ENCODE measurements at places on chromosomes 3 and 15.
A peak's percentile ranks its signal among the peaks of the same experiment; 100 is the strongest.

DNA sequence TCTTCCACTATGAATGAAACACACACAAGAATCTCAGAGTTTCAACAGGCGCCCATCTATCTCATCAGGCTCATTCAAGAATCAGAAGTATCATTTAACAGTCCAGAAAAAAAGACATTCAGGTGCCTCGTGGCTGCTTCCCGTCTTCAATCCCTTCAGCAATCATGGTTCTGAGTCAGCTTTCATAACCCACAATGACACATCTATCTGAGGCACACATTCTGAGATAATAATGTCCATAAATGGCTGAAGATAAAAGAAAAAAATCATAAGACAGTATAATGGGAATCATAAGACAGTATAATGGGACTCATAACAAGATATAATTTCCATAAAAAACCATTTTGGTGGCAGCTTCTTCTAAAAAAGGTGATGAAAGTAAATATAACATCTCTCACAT is 52.4 kb downstream of the TNIK start:
- DNase-seq: no peak

- no peak for DNase-seq
These were observed 242.6 kb upstream of the TPRG1 start for GRCh38 chr3:188929137-188929536.

GRCh38 chr3:53658613-53659193 is 164.3 kb downstream of the CACNA1D start:
- no peak for DNase-seq

- no peak for DNase-seq
These were observed 8.7 kb downstream of the ISG20 start for GRCh38 chr15:88647351-88648105.

DNA sequence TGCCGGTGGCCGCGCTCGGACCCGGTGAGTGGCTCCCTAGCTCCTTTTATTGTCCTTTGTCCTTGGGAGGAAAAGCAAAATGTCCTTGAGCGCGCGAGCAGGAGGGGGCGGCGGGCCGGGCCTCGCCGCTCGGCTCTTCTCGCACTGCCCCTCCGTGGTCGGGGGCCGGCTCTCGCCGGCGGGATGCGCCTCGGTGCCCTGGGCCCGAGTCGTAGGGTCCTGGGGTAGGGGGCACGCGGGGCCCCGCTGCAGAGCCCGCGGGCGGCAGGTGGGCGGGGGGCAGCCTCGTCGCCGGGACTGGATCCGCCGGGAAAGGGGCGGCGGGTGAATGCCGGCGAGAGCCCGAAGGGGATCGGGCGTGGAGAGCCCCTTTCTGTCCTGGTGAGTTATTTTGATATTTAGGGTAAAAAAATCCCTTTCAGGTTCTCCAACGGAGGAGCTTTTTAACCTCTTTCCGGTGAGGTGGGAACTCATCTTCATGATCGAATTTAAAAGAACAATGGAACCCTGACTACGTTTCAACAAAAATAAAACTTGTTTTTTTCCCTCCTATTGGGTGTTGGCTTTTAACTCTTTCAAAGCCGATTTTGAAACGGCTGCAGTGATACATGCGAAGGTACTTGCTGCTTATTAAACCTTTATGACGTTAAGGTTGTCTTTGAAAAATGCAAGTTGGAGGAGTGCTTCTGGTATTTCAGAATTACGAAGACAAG is 16.8 kb upstream of the CHD2 start:
- no peak for DNase-seq

- no peak for DNase-seq
These were observed 135.5 kb upstream of the RARB start for GRCh38 chr3:25292595-25292994.

DNA sequence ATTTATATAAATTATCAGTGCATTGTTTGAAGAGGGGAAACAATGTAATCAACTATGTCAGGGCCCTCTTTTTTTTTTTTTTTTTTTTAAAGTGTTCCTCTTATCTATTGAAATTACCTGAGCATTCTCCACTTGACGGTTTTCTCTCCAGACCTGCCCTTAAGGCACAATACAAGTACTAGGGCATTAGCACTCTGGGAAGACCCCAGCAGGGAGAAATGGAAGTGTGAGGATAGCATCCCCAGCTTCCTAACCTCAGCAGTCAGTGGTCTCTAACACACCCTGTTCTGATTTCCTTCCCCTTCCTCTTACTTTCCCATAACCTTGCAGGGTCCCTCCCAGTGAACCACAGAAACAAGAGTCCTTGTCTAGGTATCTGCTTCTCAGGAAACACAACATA is 458.3 kb upstream of the ARL6 start:
- DNase-seq: no peak

- DNase-seq: no peak
These were observed 5.3 kb downstream of the P2RY12 start for GRCh38 chr3:151379083-151379734.

DNA sequence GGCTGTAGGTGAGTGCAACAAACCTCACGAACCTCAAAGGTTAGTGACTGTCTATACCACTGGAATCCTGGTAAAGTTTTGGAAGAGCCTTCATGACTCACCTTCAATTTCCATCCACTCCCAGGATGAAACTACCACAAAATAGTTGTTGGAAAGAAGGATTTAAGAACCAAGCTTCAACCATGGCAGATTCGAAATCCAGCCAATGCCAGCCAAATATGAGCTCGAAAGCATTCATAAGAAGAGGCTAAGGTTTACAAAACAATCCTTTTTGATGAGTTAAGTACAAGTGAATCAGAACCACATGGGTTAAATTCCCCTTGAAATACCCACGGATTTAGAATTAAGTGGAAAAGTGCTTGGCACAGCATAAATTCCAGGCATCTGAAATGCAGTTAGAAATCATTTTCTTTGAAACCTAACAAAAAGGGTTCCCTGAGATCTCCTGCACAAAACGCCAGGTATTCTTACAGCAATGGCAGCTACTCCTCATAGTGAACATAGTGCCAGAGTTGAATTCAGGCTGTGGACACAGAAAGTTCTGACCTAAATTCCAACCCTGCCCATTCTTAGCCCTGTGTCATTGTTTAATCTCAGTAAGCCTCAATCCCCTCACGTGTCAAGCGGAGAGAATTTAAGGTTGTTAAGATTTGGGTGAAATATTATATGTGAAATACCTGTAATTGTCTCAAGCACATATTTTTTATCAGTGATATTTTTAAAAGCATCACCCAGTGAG is 89.2 kb downstream of the FBN1 start:
- no peak for DNase-seq

DNA sequence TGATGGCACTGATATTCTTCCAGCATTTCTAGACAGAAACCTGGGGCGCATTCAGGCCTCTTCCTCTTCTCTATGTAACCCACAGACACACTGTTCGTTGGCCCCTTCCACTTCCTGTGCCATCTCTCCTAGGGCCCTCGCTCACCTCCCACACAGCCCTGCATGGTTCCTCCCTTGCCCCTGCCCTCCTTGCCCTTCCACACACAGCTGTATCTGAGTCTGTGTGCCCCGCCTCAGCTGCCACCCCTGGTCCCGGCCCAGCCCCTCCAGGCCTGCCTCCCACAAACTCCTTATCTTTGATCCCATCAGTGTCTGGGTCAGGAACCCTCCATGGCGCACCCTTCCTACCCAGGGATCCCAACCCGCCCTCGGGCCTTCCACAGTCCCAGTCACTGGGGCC is 37.9 kb downstream of the RAB6B start:
- no peak for DNase-seq

GRCh38 chr15:101411085-101411484 is 78.4 kb downstream of the PCSK6 start:
- DNase-seq: no peak

DNA sequence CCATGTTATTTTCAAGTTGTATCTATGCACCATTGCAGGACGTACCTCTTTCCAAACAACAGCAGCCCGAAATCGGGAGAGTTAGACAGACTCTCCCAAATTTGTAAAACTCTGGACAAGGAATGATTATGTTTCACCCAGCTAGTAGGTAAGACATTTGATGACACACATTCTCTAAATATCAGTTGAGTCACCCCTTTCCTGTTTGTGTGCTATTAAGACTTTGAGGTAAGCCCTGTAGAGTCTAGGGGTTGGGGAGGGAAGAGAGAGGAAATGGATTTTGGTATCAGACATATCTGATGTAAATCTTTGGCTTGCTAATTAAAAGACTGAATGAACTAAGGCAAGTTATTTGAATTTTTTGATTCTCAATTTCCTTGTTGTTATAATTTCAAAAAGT is 999.0 kb downstream of the TUSC7 start:
- no peak for DNase-seq

- DNase-seq: no peak
These were observed 521.5 kb downstream of the GRM7 start for GRCh38 chr3:7382293-7383010.

- no peak for DNase-seq
These were observed 33.3 kb downstream of the CYP11A1 start for GRCh38 chr15:74334127-74334526.

DNA sequence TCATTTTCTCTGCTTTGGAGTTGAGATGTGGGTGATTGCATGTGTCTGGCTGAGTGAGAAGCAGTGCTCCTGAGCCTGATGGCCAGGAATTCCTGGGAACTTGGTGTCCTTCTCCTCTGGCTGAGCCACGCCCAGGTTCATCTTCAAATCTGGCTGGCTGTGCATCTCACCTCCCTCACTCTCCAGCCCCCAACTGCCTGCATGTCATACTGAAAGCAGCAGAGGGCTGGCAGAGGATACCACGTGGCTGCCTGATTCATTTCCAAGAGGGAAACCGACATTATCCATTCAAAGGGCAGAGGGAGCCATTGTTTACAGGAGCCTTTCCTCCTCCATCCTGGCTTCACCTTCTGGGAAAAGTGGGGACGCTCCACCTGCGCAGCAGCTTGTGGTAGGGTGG is 57.4 kb downstream of the ABHD5 start:
- peak; percentile 28 for DNase-seq

DNA sequence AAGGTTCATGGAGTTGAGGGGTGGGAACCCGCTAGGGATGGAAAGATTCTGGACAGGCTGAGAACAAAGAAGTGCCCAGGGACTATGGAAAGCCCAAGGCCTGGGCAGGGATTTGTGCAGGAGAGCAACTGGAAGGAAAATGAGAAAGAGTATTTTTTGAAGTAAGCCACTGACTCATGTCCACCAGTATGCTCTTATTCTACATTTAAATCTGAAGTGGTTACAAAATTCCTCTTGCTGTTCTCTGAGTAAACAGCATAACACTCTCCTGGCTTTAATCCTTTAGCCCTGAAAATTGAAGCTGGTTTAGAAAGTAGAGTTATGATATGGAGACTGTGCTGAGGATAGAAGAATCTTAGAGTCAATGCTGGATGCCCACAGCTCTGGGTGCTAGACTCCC is 165.2 kb downstream of the ISL2 start:
- DNase-seq: no peak

DNA sequence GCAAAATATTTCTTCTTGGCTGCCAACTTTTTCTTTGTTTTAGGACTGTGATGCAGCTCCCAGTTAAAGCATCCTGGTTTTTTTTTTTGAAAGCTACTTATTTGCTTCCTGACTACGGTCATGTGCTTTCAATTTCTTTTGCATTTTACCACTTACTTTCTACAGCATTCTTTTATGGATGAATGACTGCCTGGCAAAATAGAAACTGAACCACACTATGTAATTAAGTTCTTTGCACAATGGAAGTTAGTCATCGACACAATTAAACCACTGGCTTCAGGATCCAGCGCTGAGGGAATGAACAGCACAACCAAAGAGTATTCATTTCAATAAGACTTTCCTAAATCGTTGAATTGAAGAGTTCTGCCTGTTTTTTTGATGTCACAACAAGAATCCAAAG is 82.2 kb upstream of the EPHA3 start:
- DNase-seq: no peak

GRCh38 chr15:64023220-64023619 is 23.1 kb downstream of the DAPK2 start:
- DNase-seq: no peak

- DNase-seq: no peak
These were observed 59.6 kb downstream of the ZBTB20 start for GRCh38 chr3:115087512-115087911.

DNA sequence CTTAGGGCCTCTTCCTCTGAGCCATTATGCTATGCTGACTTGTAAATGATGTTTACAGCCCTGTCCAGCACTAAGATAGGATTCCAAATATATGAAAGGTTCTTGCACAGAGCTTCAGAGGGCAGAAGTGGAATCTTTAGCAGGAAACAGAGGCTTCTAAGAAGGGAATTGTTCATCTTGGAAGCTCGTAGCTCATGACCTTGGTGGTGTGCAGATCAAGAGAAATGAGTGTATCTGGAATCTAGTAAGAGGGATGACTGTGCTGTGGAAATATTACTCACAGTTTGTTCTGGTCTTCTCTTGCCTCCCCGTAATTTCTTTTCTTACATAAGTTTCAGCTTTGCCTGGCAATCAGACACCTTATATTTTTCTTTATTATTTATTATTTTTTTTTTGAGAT is 175.8 kb downstream of the SPATA16 start:
- DNase-seq: no peak

- no peak for DNase-seq
These were observed 15.0 kb upstream of the BNC1 start for GRCh38 chr15:83299462-83299861.

- no peak for DNase-seq
These were observed 355.0 kb downstream of the RBMS3 start for GRCh38 chr3:29635888-29636287.

DNA sequence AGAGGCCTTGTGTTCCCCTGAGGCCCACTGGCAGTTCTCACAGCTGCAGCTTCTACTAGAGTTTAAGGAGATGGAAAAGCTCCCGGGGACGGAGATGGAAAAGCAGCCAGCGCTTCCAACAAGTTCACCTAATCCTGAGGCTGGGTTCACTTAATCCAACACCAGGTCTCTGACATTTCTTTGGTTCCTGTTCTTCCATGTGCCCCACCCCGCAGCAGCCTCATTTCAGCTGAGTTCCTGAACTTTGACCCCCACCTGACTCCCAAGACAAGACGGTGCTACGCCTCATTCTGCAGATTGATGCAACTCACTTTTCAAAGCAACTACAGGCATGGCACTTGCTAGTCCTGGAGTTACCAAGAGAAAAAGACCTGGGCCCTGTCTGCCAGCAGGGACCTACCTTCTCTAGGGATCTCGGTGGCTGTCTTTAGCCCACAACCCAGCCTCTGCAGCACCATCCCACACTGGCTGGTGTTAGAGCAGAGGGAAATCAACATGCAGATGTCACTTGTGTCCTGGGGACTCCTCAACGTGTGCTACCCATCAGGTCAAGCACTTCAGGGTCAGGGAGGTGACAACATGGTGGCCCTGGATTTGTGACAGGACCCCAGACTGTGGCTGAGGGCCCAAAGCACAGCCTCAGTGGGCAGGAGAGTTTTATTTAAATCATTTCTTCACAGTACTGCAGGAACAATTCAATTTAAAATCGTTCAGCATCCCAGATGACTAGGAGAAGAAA is 406.1 kb downstream of the VPS13C start:
- DNase-seq: no peak

GRCh38 chr15:90234096-90234988 is at the start of gene GDPGP1:
TSS of gene GDPGP1 (plus strand) at chr15:90234209. CDS start at chr15:90240909, 6,700 bp downstream.
- DNase-seq: no peak

Data from putamen (tissue), 1 donor.